ENCODE measurements at places on chromosomes 4 and X.

GRCh38 chrX:150094996-150095395, 156.7 kb upstream of the EOLA2 start:
- no peak for DNase-seq

DNA sequence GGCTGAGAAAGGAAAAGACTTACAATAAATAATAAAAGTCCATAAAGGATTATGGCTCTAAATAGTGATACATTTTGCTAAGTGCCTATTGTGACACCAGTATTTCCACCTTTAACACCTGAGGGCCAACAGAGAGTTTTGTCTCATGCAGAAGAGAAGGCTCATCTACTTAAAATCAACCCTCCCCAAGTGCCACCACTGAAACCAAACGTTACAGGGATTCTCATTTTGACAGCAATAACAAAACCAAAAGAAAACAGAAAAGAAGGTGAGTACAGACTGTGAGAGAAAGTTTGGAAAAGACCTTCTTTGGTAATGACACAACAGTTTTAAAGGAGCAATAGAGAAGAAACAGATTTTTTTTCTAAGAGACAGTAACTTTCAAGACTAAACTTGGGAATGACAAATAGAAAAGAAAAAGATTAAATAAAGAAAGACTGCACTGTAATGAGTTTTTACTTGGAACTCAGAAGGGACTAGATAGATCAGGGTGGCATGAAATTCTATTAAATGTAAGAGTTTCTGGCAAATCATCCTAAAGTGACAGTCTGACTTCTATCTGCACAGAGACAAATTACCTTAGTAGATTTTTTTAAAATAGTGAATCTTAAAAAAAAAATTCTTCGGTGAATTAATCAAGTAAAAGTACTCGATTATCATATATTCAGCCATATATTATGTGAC, 109.7 kb downstream of the ZNF827 start:
- no peak for DNase-seq

- no peak for DNase-seq
Observed at GRCh38 chr4:169921732-169922131, 104.5 kb downstream of the MFAP3L start.

DNA sequence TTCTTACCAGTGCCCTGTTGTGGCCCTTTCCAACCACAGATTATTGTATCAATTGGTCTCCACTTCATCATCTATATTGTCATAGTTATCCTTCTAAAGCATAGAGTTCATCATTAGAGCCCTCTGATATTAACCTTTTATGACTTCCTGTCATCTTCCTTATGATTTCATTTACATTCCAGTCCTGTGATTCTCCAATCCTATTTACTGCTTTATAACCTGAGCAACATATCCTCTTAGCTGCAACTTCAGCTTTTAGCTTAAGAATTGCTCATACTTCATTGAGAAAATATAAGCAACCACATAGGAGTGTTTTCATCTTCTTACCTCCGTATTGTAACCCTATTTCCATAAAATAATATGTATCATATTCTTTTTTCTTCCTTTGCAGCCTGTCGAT, 252.6 kb upstream of the CENPE start:
- DNase-seq, result no peak

GRCh38 chrX:121831601-121832000, 784.2 kb downstream of the GLUD2 start:
- DNase-seq, result no peak

DNA sequence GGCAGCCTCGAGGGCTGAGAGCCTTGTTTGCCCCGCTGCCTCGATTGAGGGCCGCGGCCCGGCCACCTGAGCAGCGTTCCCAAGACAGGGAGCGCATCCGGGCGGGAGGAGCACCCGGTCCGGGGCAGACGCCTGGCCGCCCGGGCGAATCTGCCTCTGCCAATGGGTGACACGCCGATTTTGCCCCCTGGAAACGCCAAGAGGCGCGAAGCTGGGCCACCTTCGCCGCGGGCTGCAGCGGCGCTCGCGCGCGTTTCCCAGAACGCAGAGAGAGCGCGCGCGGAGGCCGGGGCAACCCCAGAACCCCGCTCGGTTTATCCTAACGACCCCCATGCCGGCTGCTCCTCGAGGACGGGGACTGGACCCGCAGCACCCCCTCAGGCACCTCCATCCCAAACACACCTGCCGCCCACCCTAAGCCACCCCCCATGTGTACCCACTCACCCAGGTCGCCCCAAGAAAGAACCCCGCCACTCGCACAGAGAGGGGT, 575 bp downstream of the MAP7D2 start:
- peak; percentile 73 for DNase-seq

DNA sequence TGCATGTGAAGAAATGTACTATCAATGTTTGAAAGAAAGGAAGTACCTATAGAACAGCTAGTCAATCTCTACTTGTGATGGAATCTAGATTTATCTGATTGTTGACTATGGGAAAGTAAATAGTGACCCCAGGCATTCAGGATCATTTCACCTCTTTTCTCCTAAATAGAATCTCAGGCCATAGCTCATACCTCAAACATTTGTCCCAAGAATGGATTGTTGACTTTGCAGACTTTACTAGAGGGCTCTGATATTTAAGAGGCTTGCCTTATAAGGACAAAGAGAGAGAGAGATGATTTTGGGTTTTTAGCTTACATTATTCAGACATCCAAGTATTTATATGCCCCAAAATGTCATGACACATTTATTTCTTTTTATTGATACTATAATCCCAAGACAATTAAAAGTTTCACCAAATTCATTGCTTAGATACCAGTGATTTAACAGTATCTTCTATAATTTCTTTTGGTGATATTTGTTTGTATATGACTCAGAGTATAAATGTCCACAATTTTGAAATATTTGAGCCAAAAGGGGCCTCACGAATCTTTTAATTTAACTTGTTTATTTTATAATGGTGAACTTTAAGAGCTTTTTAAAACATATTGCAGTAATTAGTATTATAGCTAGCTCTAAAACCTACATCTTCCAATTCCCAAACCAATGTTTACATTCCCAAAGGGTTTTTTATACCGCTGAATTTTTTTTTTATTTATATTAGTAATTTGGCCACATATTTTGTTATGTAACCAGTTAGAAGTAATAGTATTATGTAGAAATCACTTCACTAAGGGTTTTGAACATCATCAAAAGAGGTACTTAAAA, 614.1 kb downstream of the PCDH7 start:
- DNase-seq, result no peak

DNA sequence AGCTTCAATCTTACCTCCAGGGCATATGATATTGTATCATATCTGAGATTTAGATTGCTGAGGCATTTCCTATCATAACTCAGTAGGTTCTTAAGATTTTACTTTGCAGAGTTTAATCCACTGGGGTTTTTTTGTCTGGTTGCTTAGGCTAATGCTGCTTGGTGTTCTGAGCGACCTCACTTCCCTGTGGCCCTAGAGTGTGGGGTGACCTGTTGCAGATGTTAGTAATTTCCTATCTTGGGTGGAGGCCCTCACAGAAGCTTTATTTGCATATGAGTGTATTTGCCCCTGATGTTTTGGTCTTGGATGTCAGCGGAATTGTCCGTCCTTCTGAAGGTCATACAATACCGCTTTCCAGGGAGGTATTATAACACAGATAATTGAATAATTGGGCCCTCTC, 137.1 kb downstream of the NDST3 start:
- no peak for DNase-seq

DNA sequence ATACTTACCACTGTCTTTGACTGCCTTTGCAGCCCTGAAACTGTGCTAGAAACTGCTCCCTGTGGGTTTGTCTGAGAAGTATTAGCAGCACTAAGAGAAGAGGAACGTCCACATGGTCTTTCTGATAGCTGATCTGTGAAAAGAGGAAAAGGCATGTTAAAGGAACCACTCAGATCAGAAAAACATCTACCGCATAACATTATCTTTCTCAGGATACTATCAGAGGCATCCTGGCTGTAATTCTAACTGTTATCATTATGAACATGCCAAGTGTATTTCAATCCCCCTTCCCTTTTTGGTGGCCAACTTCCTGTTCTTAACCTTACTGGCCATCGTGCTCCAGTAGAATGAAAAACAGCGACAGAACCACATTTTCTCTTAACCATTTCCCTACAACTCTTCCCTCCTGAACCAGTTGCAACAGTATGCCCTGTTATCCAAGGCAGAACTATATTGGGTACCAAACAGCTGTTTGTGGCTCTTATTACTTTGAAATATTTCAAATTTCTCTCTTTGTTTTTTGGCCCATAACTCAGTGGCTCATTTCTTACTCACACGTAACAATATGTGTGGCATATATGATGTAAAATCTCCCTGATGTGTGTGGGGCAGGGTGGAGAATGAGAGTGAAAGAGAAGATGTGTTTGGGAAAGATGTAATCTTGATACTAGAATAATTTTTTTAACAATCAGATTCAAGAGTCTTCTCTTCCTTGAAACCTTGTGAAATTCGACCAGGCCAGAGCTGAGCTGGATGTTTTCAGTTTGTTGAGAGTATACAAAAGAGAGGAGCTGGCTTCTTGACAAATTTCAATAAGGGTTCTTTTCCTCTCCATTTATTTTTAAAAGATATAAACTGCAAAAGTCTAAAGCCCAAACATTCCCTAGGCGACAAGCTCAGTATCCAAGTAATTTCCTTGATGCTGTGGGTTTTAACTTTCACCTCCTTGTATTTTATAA, 35.2 kb downstream of the ARHGEF6 start:
- DNase-seq, result no peak

GRCh38 chrX:94418065-94418464, 744.1 kb downstream of the FAM133A start:
- no peak for DNase-seq

DNA sequence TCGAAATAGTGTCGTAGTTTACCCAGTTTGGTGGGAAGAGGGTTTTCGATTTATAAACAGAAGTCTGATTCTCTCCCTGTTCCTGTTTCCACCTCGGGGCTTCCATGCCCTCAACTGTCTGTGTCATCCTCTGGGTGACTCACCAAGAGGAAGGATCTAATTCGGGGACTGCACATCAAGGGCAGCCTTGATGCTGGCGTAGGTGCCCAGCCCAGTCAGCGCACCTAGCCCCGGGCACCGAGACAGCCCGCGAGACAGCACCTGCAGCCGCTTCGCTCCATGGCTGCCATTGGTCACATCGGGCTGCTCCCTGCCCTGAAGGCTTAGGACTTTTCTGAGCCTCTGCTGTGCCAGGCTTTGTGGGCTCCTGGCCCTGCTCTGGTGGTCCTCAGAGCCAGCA, 7.7 kb downstream of the ABCD1 start:
- peak; percentile 38 for DNase-seq

All from H7 (cell line).